ENCODE measurements at places on chromosomes 2 and 18. TPM values are rescaled to one million over a fixed set of nuclear protein-coding genes. Genes with fewer than 3 reads are reported as not detected.

Gene PRKCE
- total RNA-seq, result 22.9 TPM

Gene CFAP65
- 0.16 TPM for total RNA-seq

Gene HOXD4
- total RNA-seq, result 3.6 TPM

Gene DNAH6
- 12.1 TPM for total RNA-seq

Gene DTNB
- total RNA-seq, result 18.0 TPM

Measured in SK-MEL-5 (cell line).